ENCODE measurements at places on chromosomes 3 and 15. TPM values are rescaled to one million over a fixed set of nuclear protein-coding genes. Genes with fewer than 3 reads are reported as not detected.
A peak's percentile ranks its signal among the peaks of the same experiment; 100 is the strongest.

The TRH gene
- 1.7 TPM for total RNA-seq

The HCLS1 gene
- total RNA-seq, result not detected

The DNAH12 gene
- 0.22 TPM for total RNA-seq

The PATL2 gene
- not detected for total RNA-seq

The EFCAB12 gene
- 0.61 TPM for total RNA-seq

The PLCL2 gene
- 71.1 TPM for total RNA-seq

The C2CD4A gene
- 0.20 TPM for total RNA-seq

The GXYLT2 gene
- 10.9 TPM for total RNA-seq

The OR5K4 gene
- total RNA-seq, result not detected

The GOLGA6A gene
- 0.83 TPM for total RNA-seq

DNA sequence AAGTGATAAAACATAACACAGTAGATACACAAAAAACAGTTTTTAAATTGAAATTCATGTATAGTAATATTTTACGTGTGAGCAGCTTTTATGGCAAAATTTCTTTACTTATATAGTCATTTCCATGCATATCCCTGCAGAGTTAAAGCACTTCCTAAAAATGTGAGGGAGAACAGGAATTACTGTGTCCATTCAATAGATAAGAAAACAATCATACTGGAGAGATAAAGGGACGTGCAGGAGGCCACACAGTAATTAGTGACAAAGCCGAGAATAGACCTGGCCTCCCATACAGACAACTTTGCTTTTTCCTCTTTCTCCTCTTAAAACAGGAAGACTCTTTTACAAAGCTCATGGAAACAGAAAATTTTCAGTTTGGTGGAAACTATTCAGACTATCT is 247.5 kb downstream of the CDIN1 start:
- no peaks in the 10 kb centered on the region for H3K27me3 ChIP-seq
- H3K36me3 ChIP-seq, result peaks cover 7% of the 10 kb centered on the region
- H3K4me1 ChIP-seq, result no peaks in the 10 kb centered on the region
- no peak overlapping the region for H3K27ac ChIP-seq
- no peak for DNase-seq

DNA sequence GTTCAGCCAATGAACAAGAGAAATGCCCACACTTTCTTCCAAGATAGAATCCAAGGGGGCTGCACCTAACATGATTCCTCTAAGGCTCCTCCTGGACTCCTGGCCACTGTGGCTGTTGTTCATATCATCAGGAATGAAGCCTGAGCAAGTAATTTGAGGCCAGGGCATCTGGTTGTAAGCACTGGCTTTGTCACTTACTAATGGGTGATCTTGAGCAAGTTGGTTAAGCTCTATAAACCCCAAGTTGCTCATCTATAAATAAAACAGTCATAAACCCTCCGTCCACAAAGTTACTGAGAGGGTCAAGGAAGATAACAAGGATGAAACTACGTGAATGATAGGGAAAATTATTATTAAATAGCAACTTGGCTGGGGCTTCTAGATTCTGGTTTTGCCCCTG is 58.3 kb downstream of the CDC25A start:
- no peak overlapping the region for H3K27ac ChIP-seq
- no peaks in the 10 kb centered on the region for H3K4me1 ChIP-seq
- no peak for DNase-seq
- H3K27me3 ChIP-seq, result peaks cover 2% of the 10 kb centered on the region
- no peak overlapping the region for H3K4me3 ChIP-seq
- H3K36me3 ChIP-seq, result no peaks in the 10 kb centered on the region

DNA sequence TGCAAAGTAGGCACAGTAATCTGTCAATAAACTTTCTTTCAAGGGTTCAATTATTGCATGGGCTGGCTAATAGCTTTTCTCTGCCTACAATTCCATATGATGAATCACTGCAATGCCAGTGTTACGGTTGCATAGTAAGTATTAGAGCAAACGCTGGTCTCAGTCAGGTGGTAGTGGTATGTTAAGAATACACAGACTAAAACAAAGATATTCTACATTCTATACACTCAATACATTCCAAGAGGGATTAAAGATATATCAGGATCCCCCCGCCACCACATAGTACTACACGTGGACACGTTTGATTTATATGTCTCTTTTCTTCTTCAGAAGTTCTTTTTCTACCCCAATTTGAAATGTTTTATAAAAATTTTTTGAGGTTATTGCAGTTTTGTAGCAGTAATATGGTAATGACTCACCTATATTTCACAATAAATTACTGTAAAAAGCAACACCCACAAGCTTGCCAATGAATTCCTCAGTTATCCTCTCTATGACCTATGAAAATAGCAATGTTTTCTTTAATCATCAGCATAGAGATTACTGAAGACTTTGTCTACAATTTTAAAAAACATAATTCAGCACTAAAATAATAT is 68.2 kb downstream of the CD200R1L start:
- H3K36me3 ChIP-seq, result no peaks in the 10 kb centered on the region
- H3K27ac ChIP-seq, result no peak overlapping the region
- no peaks in the 10 kb centered on the region for H3K27me3 ChIP-seq
- H3K4me3 ChIP-seq, result no peak overlapping the region
- H3K4me1 ChIP-seq, result peaks cover 1% of the 10 kb centered on the region

- H3K4me3 ChIP-seq, result no peak overlapping the region
- H3K27ac ChIP-seq, result no peak overlapping the region
- no peaks in the 10 kb centered on the region for H3K27me3 ChIP-seq
- no peak for DNase-seq
Observed at GRCh38 chr3:177111541-177111949, 85.7 kb downstream of the TBL1XR1 start.

DNA sequence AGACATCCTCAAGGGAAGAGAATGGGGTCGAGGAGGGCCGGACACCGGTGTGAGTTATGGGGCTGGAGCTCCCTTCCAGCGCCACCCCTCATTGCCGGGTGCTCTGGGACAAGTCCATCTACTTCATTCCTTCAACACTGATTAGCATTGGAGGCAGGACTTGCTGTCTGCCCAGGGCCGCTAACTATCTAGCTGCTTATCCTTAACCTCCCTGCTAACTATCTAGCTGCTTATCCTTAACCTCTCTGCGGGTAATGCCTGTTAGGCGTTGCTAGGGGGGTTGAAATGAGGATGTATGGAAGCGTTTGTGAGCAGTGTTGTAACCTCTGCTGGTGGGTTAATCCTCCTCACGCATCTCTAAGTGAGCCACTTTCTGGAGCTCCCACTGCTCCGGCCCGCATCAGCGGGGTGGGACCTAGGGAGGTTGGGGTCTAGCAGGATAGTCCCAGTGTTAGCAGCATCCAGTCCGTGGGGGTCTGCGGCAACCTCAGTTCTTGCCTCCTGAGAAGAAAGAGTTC is 10.9 kb upstream of the CHAC1 start:
- H3K4me3 ChIP-seq, result peak overlapping the region; percentile 47
- DNase-seq, result no peak
- H3K36me3 ChIP-seq, result peaks cover 6% of the 10 kb centered on the region
- no peak overlapping the region for H3K27ac ChIP-seq

GRCh38 chr15:91055548-91056331 is 33.3 kb upstream of the VPS33B start:
- no peak overlapping the region for H3K27ac ChIP-seq
- no peaks in the 10 kb centered on the region for H3K36me3 ChIP-seq
- no peaks in the 10 kb centered on the region for H3K27me3 ChIP-seq
- H3K4me3 ChIP-seq, result peak overlapping the region; percentile 18

DNA sequence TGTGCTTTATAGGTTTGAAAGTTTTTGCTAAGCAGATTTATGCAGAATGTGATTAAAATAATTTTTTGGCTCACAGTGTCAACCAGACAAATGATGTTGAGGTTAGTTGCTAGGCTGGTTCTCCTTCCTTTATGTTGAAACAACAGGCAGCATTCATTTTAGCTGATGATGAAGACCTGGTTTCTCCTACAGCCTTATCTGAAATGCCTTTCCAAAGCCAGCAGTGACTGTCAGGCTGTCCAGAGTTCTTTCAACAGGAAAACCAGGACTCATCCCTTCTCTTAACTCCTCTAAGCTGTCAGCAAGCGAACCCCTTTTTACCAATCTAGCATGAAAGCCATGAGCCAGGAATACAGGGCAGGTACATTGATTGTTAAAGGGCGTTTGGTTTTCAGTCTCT is 84.1 kb downstream of the ZNF609 start:
- H3K4me1 ChIP-seq, result peaks cover 9% of the 10 kb centered on the region
- no peaks in the 10 kb centered on the region for H3K36me3 ChIP-seq
- H3K4me3 ChIP-seq, result no peak overlapping the region
- no peak overlapping the region for H3K27ac ChIP-seq

DNA sequence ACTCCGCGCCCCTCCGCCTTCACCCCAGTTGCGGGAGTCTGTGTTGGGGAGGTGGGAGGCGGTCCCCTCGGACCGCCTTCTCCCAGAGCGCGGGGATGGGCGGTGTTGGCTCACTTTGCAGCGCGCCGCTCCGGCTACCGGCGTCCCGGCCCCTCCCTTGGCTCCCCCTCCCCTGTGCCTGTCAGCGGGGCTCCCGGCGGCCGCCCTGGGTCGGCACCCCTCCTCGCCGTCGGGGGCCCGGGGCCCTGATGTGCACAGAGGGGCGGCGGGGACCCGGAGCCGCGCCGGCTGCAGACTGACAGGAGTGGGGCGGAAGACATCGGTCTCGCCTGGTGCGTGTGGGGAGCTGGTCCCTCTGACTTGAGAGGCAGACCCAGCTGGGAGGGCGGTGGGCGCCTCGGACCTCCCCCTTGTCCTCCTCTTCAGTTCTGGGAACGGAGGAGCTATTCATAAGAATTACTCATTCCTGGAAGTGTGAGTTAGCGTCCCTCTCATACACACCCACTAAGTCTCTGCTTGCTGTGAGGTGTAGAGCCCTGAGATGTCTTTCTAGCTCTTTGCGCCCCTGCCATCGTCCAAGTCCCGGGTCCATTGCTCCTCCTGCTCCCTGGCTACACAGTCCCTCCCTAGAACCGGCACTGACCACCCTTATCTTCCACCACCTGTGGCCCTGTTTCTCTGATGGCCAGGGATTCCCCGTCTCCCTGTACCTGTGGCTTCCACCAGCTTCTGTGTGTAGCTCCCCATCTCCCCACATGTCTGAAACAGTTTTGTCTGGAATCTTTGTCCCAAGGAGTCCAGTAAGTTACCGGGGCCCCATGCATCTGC is 42.3 kb upstream of the ROPN1 start:
- DNase-seq, result peak; percentile 56
- H3K27ac ChIP-seq, result peak overlapping the region; percentile 99
- H3K36me3 ChIP-seq, result no peaks in the 10 kb centered on the region

DNA sequence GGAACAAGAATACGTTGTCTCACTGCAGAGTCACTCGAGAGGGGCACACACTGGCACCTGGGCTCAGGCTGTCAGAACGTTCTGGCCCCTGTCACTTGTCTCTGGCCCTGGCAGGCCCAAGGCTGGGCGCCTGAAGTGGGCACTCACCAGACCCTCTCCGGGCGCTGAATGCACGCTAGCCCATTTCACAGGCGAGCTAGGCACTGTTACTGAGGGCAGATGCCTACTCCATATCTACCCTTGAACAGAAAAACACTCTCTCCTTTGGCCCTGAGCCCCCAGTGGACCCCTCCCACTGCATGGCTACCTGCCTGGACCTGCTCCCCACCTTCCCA is 42.3 kb upstream of the IQSEC1 start:
- no peaks in the 10 kb centered on the region for H3K36me3 ChIP-seq
- H3K4me3 ChIP-seq, result no peak overlapping the region
- peaks cover 4% of the 10 kb centered on the region for H3K27me3 ChIP-seq
- H3K27ac ChIP-seq, result no peak overlapping the region

GRCh38 chr3:170470063-170471016 is 51.7 kb downstream of the CLDN11 start:
- DNase-seq, result no peak
- no peaks in the 10 kb centered on the region for H3K36me3 ChIP-seq
- peaks cover 28% of the 10 kb centered on the region for H3K4me1 ChIP-seq

DNA sequence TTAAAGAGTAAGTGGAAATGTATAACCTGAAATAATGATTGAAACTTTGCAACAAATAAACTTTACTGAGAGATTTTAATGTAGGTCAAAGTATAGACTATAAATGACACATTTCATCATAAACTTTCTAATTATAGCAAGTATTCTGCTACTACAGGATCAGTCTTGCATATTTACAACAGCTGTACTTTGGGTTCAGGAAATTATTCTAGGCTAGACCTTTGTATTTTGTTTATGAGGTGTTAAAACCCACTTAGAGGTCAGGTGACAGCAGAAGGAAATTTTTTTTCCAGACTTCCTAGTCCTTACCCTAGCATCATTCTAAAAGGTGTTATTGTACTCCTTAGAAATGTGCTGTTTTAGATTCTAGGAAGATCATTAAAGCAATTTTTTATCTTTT is 2.3 kb downstream of the RNF7 start:
- no peak overlapping the region for H3K27ac ChIP-seq
- H3K27me3 ChIP-seq, result no peaks in the 10 kb centered on the region
- no peak for DNase-seq
- peak overlapping the region; percentile 89 for H3K4me3 ChIP-seq
- H3K4me1 ChIP-seq, result peaks cover 10% of the 10 kb centered on the region

GRCh38 chr15:70504299-70504951 is 258.9 kb downstream of the UACA start:
- no peaks in the 10 kb centered on the region for H3K36me3 ChIP-seq
- no peak for DNase-seq
- peaks cover 22% of the 10 kb centered on the region for H3K4me1 ChIP-seq
- no peak overlapping the region for H3K4me3 ChIP-seq
- H3K27me3 ChIP-seq, result peaks cover 10% of the 10 kb centered on the region

GRCh38 chr3:132265028-132265427 is 52.2 kb upstream of the ACP3 start:
- no peaks in the 10 kb centered on the region for H3K36me3 ChIP-seq
- no peak overlapping the region for H3K4me3 ChIP-seq
- H3K4me1 ChIP-seq, result no peaks in the 10 kb centered on the region
- H3K27me3 ChIP-seq, result peaks cover 3% of the 10 kb centered on the region
- no peak for DNase-seq
- H3K27ac ChIP-seq, result no peak overlapping the region

DNA sequence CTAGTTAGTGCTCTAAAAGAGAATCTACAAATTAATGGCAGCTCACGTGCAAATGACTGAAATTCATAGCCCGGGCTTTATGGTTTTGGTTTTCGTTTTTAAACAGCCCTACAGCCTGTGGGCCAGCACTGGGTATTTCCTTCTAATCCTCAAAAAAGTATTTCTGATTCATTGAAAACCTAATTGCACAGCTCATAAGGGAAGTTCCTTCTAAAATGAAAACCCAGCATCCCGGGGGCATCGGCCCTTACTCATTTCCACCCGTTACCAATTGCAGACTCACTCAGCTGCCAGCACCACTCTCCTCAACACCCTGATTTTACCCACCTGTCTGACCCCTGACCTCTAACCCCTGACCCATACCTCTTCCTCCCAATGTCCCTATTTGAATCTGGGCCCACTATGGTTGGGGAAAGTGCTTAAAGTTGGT is 59.5 kb upstream of the ZNF148 start:
- no peak overlapping the region for H3K4me3 ChIP-seq
- no peak overlapping the region for H3K27ac ChIP-seq
- no peaks in the 10 kb centered on the region for H3K27me3 ChIP-seq
- H3K4me1 ChIP-seq, result no peaks in the 10 kb centered on the region
- no peaks in the 10 kb centered on the region for H3K36me3 ChIP-seq
- no peak for DNase-seq
